Upper lobe of right lung (tissue), 1 donor: ENCODE measurements at places on chromosomes 16 and 17.

GRCh38 chr16:17343728-17344127 lies 127.0 kb downstream of the XYLT1 start:
- no peak overlapping the region for H3K27ac ChIP-seq
- no peak for DNase-seq
- H3K27me3 ChIP-seq, result no peaks in the 10 kb centered on the region
- no peak overlapping the region for H3K4me3 ChIP-seq
- H3K36me3 ChIP-seq, result no peaks in the 10 kb centered on the region

DNA sequence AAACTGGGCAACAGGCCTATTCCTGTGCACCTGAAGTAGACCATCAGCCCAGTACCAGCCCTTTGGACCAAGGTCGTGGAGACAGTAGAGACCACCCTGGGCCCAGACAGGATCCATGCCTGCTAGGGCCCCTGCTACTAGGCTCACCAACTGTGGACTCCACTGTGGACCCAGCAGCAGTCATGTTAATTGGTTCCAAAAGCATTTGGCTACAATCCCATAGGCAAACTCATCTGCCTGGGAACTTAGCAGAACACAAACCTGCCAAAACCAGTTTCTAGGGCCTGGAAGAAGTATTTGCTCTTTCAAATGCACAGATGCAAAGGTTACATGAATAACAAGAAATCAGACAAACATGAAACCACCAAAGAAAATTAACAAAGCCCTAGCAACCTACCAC lies 53.1 kb downstream of the ACSM2A start:
- no peaks in the 10 kb centered on the region for H3K36me3 ChIP-seq
- no peaks in the 10 kb centered on the region for H3K27me3 ChIP-seq
- H3K27ac ChIP-seq, result no peak overlapping the region
- no peak for DNase-seq
- H3K4me1 ChIP-seq, result no peaks in the 10 kb centered on the region

- no peak overlapping the region for H3K27ac ChIP-seq
- no peaks in the 10 kb centered on the region for H3K36me3 ChIP-seq
- no peaks in the 10 kb centered on the region for H3K27me3 ChIP-seq
- peaks cover 26% of the 10 kb centered on the region for H3K4me1 ChIP-seq
These were observed 128.7 kb upstream of the ZFHX3 start for GRCh38 chr16:73176577-73177013.

- no peak overlapping the region for H3K27ac ChIP-seq
- no peak for DNase-seq
- H3K36me3 ChIP-seq, result no peaks in the 10 kb centered on the region
- H3K4me3 ChIP-seq, result no peak overlapping the region
These were observed 260.8 kb upstream of the PSMD7 start for GRCh38 chr16:74035816-74036215.

DNA sequence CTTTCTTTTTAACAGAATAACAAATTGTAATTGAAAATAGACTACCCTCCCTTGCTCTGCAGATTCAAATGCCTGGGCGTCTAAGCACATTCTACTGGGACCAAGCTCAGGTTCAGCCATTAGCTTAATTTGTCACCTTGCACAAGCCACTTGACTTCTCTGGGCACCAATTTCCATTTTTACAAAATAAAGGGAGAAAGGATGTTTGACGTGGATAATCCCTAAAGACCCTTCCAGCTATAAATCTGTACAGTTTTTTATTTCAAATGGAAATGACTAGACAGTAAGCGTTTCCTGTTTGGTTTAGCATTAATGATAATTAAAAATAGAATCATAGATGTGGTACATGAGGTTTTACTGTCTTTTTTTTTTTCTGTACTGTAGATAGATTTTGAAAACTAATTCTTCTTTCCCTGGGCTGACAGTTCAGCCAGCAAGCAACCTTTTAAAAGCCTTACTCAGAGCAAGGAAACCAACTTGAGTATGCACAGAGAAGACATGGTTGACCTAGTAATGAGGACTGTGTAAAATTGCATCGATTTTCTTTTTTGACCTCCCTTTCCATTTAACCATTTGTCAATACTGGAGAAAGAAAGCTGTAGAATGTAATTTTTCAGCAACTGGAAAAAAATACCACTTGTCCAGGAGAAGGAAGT lies 1329.5 kb upstream of the CDH8 start:
- DNase-seq, result no peak
- no peaks in the 10 kb centered on the region for H3K27me3 ChIP-seq
- no peak overlapping the region for H3K27ac ChIP-seq

GRCh38 chr17:4786106-4786511 lies at the start of gene VMO1:
Gene VMO1, minus strand, starts transcription at chr17:4786364. Its CDS starts 12 bp downstream, at chr17:4786352.
- peaks cover 35% of the 10 kb centered on the region for H3K27me3 ChIP-seq
- H3K36me3 ChIP-seq, result no peaks in the 10 kb centered on the region
- H3K4me3 ChIP-seq, result peak within 1 kb of the TSS; percentile 25
- no peak within 1 kb of the TSS for H3K27ac ChIP-seq
- no peak for DNase-seq

GRCh38 chr17:82845163-82845807 lies 5.5 kb upstream of the ZNF750 start:
- peak overlapping the region; percentile 45 for H3K4me3 ChIP-seq
- no peaks in the 10 kb centered on the region for H3K4me1 ChIP-seq
- no peak for DNase-seq
- no peaks in the 10 kb centered on the region for H3K36me3 ChIP-seq
- no peaks in the 10 kb centered on the region for H3K27me3 ChIP-seq

- H3K4me3 ChIP-seq, result no peak overlapping the region
- no peak for DNase-seq
- H3K27ac ChIP-seq, result no peak overlapping the region
- no peaks in the 10 kb centered on the region for H3K27me3 ChIP-seq
These were observed 78.0 kb downstream of the MAP2K6 start for GRCh38 chr17:69492410-69493071.

DNA sequence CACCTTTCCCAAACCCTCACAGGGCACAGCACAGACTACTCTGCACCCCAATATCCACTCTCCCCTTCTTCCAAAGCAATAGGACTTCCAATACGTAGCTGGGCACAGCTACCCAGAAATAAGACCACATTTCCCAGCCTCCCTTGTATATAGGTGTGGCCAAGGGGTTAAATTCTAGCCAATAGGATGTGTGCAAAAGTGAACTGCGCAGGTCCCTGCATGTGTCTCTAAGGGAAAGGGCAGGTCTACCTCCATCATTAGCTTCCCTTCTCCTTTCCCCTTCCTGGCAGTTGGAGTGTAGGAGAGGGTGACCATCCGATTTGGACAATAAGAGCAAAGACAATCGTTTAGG lies 25.5 kb upstream of the SNN start:
- H3K27ac ChIP-seq, result no peak overlapping the region
- H3K4me3 ChIP-seq, result no peak overlapping the region
- peaks cover 19% of the 10 kb centered on the region for H3K4me1 ChIP-seq
- H3K27me3 ChIP-seq, result no peaks in the 10 kb centered on the region
- no peak for DNase-seq

- no peak for DNase-seq
- H3K4me1 ChIP-seq, result peaks cover 67% of the 10 kb centered on the region
- peak overlapping the region; percentile 53 for H3K27ac ChIP-seq
These were observed 25.3 kb downstream of the CMIP start for GRCh38 chr16:81469710-81470535.

DNA sequence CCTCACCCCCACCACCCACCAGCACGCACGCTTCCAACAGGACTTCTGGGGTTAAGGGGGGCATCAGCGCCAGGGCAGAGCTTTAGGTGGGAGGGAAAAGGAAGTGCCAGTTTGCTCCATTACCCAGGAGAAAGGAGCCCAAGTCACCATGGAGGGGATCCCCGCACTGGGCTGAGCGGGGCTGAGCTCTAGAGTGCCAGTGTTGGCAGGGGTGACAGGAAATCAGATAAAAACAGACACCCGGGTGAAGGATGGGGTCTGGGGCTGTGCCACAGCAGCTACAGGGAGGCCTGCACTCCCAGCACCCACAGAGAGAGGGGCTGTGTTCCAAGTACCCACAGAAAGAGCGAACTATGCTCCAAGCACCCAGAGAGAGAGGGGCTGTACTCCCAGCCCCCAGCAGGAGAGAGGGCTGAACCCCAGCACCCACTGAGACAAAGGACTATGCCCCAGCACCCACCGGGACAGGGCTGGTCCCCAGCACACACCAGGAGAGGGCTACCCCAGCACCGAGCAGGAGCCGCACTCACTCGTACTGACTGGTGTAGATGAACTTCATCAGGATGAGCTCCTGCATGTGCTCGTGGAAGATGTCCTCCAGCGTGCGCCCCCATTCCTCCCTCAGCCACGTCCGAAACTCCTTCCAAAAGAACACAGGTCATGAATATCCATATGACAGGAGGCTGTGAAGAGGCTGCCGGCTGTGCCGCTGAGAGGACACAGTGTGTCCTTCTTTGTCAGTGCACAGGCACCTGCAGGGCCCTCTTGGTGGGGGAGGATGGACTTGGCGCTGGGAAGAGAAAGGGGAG lies 18.6 kb upstream of the C16orf95 start:
- no peak overlapping the region for H3K4me3 ChIP-seq
- no peaks in the 10 kb centered on the region for H3K4me1 ChIP-seq
- no peaks in the 10 kb centered on the region for H3K27me3 ChIP-seq
- H3K27ac ChIP-seq, result no peak overlapping the region
- H3K36me3 ChIP-seq, result peaks cover 60% of the 10 kb centered on the region

GRCh38 chr17:81899514-81900166 lies 2.4 kb upstream of the NPB start:
- no peak overlapping the region for H3K27ac ChIP-seq
- peaks cover 55% of the 10 kb centered on the region for H3K36me3 ChIP-seq
- H3K4me1 ChIP-seq, result peaks cover 5% of the 10 kb centered on the region
- DNase-seq, result no peak
- no peak overlapping the region for H3K4me3 ChIP-seq
- H3K27me3 ChIP-seq, result no peaks in the 10 kb centered on the region

GRCh38 chr16:77057161-77057774 lies 133.7 kb upstream of the MON1B start:
- H3K27ac ChIP-seq, result no peak overlapping the region
- DNase-seq, result no peak
- H3K4me1 ChIP-seq, result peaks cover 2% of the 10 kb centered on the region
- no peak overlapping the region for H3K4me3 ChIP-seq
- H3K36me3 ChIP-seq, result no peaks in the 10 kb centered on the region

- no peak for DNase-seq
- no peak overlapping the region for H3K27ac ChIP-seq
- H3K36me3 ChIP-seq, result no peaks in the 10 kb centered on the region
- no peak overlapping the region for H3K4me3 ChIP-seq
These were observed 3.3 kb upstream of the CSNK2A2 start for GRCh38 chr16:58201163-58201562.

DNA sequence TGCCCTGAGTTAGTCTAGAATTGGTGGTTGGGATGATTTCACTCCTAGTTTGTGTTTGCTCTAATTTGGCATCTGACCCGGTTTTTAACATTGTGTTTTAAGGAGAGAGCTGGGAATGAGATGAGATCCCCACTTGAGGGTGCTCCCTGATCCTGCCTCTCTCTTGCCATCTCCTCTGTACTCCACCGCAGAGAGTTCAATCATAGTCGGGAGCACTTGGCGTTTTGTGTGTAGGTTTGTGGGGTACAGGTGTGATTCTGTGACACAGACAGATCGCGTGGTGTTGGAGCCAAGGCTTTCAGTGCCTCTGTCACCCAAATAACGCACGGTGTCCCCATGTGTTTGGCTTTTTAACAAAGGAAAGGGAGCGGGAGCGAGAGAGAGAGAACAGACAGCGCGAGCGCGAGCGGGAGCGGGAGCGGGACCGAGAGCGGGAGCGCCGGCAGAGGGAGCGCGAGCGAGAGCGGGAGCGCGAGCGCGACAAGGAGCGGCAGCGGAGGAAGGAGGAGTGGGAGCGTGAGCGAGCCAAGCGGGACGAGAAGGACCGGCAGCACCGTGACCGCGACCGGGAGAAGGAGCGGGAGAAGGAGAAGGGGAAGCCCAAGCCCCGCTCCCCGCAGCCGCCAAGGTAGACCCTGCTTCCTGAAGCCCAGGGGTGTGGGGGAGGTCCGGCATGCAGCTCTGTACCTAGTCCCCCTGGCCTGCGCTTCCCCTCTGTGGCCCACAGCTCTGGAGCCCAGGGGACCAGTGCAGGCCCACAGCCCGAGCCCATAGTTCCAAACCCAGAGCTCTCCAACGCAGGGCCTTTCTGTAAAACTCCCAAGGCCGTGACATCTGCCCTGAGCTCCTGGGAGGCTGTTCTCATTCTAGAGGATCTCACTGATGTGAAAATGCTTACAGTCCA lies 27.2 kb upstream of the IL17C start:
- no peaks in the 10 kb centered on the region for H3K27me3 ChIP-seq
- peaks cover 72% of the 10 kb centered on the region for H3K36me3 ChIP-seq
- no peak overlapping the region for H3K4me3 ChIP-seq
- no peak overlapping the region for H3K27ac ChIP-seq

DNA sequence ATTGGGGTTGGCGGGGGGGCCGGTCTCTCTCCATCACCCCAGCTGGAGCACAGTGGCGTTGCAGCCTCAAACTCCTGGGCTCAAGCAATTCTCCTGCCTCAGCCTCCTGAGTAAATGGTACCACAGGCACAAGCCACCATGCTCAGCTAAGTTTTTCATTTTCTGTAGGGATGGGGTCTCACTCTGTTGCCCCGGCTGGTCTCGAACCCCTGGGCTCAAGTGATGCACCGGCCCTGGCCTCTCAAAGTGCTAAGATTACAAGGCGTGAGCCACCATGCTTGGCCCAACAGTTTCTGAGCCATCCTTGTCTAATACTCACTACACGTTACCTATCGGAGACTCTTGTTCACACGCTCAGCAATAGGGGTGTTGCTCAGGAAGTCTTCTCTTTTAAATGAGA lies 11.6 kb downstream of the WDR59 start:
- H3K4me1 ChIP-seq, result no peaks in the 10 kb centered on the region
- no peak overlapping the region for H3K4me3 ChIP-seq
- no peaks in the 10 kb centered on the region for H3K27me3 ChIP-seq
- no peak for DNase-seq
- no peak overlapping the region for H3K27ac ChIP-seq

- no peaks in the 10 kb centered on the region for H3K4me1 ChIP-seq
- no peaks in the 10 kb centered on the region for H3K36me3 ChIP-seq
- no peak for DNase-seq
- no peak overlapping the region for H3K4me3 ChIP-seq
- no peak overlapping the region for H3K27ac ChIP-seq
- no peaks in the 10 kb centered on the region for H3K27me3 ChIP-seq
These were observed 32.9 kb downstream of the SNX29 start for GRCh38 chr16:12009462-12009861.

- no peak overlapping the region for H3K4me3 ChIP-seq
- no peaks in the 10 kb centered on the region for H3K36me3 ChIP-seq
- no peaks in the 10 kb centered on the region for H3K4me1 ChIP-seq
- DNase-seq, result no peak
- H3K27ac ChIP-seq, result no peak overlapping the region
- no peaks in the 10 kb centered on the region for H3K27me3 ChIP-seq
These were observed 41.0 kb upstream of the MSI2 start for GRCh38 chr17:57215317-57215716.

GRCh38 chr16:84279881-84280280 lies 14.8 kb upstream of the WFDC1 start:
- H3K36me3 ChIP-seq, result no peaks in the 10 kb centered on the region
- peaks cover 16% of the 10 kb centered on the region for H3K4me1 ChIP-seq
- DNase-seq, result no peak
- H3K4me3 ChIP-seq, result no peak overlapping the region

- peaks cover 8% of the 10 kb centered on the region for H3K4me1 ChIP-seq
- no peak overlapping the region for H3K4me3 ChIP-seq
- no peak for DNase-seq
- no peak overlapping the region for H3K27ac ChIP-seq
- H3K27me3 ChIP-seq, result no peaks in the 10 kb centered on the region
These were observed 99.3 kb upstream of the FAM20A start for GRCh38 chr17:68700421-68700820.
